Breast epithelium (tissue), 4 donors: ENCODE measurements at places on chromosomes 4 and X. TPM values are rescaled to one million over a fixed set of nuclear protein-coding genes. Genes with fewer than 3 reads are reported as not detected.

- no peaks in the 10 kb centered on the region for H3K36me3 ChIP-seq
- H3K27me3 ChIP-seq, result no peaks in the 10 kb centered on the region
Measured at GRCh38 chr4:5143940-5144339, 92.7 kb downstream of the STK32B start.

DNA sequence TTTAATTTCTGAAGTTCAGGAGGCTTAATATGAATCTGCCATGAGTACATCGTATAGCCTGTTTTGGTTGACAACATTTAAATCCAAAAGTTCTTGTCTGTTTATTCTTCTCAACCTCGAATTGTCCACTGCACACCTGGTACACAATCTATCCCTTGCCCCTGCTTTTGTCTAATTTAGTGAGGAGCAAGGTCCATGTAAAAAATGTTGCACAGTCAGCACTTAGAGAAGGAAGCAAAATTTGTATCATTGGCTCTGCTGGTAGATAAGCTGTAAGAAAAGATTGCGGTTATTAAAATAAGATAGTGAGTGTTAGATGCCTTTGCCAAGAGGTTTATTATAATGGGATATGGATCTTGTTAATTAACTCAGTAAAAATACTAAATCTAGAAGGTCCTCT, 761.5 kb downstream of the RAPGEF2 start:
- no peaks in the 10 kb centered on the region for H3K4me1 ChIP-seq
- H3K27me3 ChIP-seq, result no peaks in the 10 kb centered on the region
- H3K4me3 ChIP-seq, result no peak overlapping the region
- H3K36me3 ChIP-seq, result no peaks in the 10 kb centered on the region
- no peak for DNase-seq
- no peak overlapping the region for H3K27ac ChIP-seq

DNA sequence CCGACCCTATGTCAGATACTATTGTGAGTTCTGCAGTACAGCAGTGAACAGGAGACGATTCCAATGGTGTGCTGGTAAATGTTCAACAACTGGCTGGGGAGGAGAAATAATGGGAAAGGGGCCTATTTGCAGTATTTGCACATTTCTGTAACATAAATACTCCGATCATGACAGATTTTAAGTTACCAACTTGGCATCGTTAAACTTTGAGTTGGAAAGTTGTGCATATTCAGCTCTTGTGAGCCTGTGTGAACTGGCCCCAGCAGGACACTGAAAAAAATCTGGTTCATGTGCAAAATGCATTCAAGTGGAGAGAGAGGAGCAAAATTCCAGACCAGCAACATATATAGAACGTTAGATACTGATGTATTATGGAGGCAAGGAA, 175.0 kb downstream of the MAPK10 start:
- H3K4me3 ChIP-seq, result no peak overlapping the region
- DNase-seq, result no peak
- no peaks in the 10 kb centered on the region for H3K27me3 ChIP-seq
- H3K4me1 ChIP-seq, result no peaks in the 10 kb centered on the region
- H3K36me3 ChIP-seq, result no peaks in the 10 kb centered on the region

GRCh38 chr4:82287720-82288119, 86.1 kb downstream of the HNRNPD start:
- H3K4me1 ChIP-seq, result no peaks in the 10 kb centered on the region
- no peaks in the 10 kb centered on the region for H3K27me3 ChIP-seq
- DNase-seq, result no peak
- no peaks in the 10 kb centered on the region for H3K36me3 ChIP-seq
- no peak overlapping the region for H3K27ac ChIP-seq
- no peak overlapping the region for H3K4me3 ChIP-seq

RLIM gene
- total RNA-seq, result 32.1 TPM

- DNase-seq, result no peak
- no peak overlapping the region for H3K4me3 ChIP-seq
- no peaks in the 10 kb centered on the region for H3K4me1 ChIP-seq
- no peak overlapping the region for H3K27ac ChIP-seq
- H3K36me3 ChIP-seq, result no peaks in the 10 kb centered on the region
Measured at GRCh38 chr4:162457071-162457865, 293.5 kb upstream of the FSTL5 start.

GRCh38 chr4:76694056-76694455, 203.9 kb downstream of the SOWAHB start:
- no peak for DNase-seq
- H3K4me3 ChIP-seq, result no peak overlapping the region
- no peaks in the 10 kb centered on the region for H3K4me1 ChIP-seq
- peak overlapping the region; percentile 50 for H3K27ac ChIP-seq
- no peaks in the 10 kb centered on the region for H3K36me3 ChIP-seq

- no peak for DNase-seq
- H3K4me1 ChIP-seq, result no peaks in the 10 kb centered on the region
- peak within 1 kb of the TSS; percentile 64 for H3K27ac ChIP-seq
- no peaks in the 10 kb centered on the region for H3K36me3 ChIP-seq
- H3K27me3 ChIP-seq, result peaks cover 4% of the 10 kb centered on the region
Measured at GRCh38 chr4:173529477-173530325, at the start of gene HAND2. TSS of gene HAND2 (minus strand) at chr4:173530229. CDS start at chr4:173529289, 940 bp downstream.

DNA sequence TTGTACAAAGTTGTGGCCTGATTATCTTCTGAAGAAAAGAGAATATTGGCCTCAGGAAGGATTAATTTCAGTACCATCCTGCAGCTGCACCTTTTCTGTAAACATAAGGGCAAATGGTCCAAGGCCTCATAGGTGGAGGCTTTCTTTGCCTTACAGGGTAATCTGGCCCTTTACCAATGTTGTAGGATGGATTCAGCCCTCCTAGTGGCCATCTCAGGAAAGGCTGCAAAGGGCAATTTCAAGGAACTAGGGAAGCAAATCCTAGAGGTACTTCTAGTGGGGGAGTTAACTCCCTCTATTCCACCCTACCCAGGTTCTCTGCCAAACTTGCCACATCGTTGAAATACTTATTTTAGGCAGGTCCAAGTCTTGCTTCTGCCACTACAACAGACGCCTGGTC, 57.6 kb downstream of the UGT2B11 start:
- H3K27ac ChIP-seq, result no peak overlapping the region
- no peaks in the 10 kb centered on the region for H3K27me3 ChIP-seq
- DNase-seq, result no peak
- no peak overlapping the region for H3K4me3 ChIP-seq
- no peaks in the 10 kb centered on the region for H3K4me1 ChIP-seq

GRCh38 chr4:184550476-184550875, 76.1 kb upstream of the IRF2 start:
- H3K27ac ChIP-seq, result no peak overlapping the region

ETDA gene
- total RNA-seq, result not detected

SHROOM3 gene
- 145 TPM for total RNA-seq

GRCh38 chrX:145190801-145191389, 56.4 kb upstream of the SPANXN1 start:
- H3K4me3 ChIP-seq, result no peak overlapping the region
- H3K27me3 ChIP-seq, result no peaks in the 10 kb centered on the region
- H3K4me1 ChIP-seq, result no peaks in the 10 kb centered on the region
- no peak overlapping the region for H3K27ac ChIP-seq

DNA sequence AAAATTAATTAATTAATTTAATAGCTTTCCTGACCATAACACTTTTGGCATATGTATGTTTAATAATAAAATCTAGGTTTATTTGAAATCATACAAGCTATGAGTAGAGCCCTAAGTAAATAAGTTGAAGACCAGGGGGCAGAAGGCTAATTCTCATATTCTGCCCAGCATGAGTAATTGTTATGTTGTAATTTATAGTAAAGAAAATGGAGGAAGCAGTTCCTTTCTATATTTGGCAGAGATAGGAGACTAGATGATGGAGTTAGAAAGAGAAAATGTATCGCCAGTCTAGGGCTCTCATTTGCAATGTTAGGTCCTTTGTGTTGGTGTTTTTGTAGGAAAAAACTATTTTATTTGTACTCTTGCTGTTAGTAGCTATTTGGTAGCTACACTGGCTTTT, 89.1 kb downstream of the FNIP2 start:
- H3K4me1 ChIP-seq, result no peaks in the 10 kb centered on the region
- H3K27me3 ChIP-seq, result no peaks in the 10 kb centered on the region
- no peak overlapping the region for H3K27ac ChIP-seq
- no peaks in the 10 kb centered on the region for H3K36me3 ChIP-seq
- no peak for DNase-seq

GRCh38 chr4:182307746-182308145, 64.5 kb downstream of the TENM3 start:
- DNase-seq, result no peak
- no peak overlapping the region for H3K27ac ChIP-seq
- no peaks in the 10 kb centered on the region for H3K27me3 ChIP-seq
- H3K36me3 ChIP-seq, result no peaks in the 10 kb centered on the region
- H3K4me3 ChIP-seq, result no peak overlapping the region

CITED1 gene
- total RNA-seq, result 28.2 TPM

- no peaks in the 10 kb centered on the region for H3K4me1 ChIP-seq
- H3K27me3 ChIP-seq, result no peaks in the 10 kb centered on the region
- no peak overlapping the region for H3K27ac ChIP-seq
- no peaks in the 10 kb centered on the region for H3K36me3 ChIP-seq
- H3K4me3 ChIP-seq, result no peak overlapping the region
Measured at GRCh38 chrX:5250106-5250505, 978.6 kb downstream of the NLGN4X start.

GRCh38 chr4:59247032-59247431, 1953.1 kb upstream of the ADGRL3 start:
- H3K27me3 ChIP-seq, result no peaks in the 10 kb centered on the region
- H3K27ac ChIP-seq, result no peak overlapping the region
- no peaks in the 10 kb centered on the region for H3K4me1 ChIP-seq
- no peak for DNase-seq
- H3K36me3 ChIP-seq, result no peaks in the 10 kb centered on the region

- H3K4me1 ChIP-seq, result no peaks in the 10 kb centered on the region
- no peaks in the 10 kb centered on the region for H3K36me3 ChIP-seq
- no peaks in the 10 kb centered on the region for H3K27me3 ChIP-seq
- no peak overlapping the region for H3K27ac ChIP-seq
- no peak overlapping the region for H3K4me3 ChIP-seq
Measured at GRCh38 chr4:58090539-58090938, 980.4 kb upstream of the IGFBP7 start.

DNA sequence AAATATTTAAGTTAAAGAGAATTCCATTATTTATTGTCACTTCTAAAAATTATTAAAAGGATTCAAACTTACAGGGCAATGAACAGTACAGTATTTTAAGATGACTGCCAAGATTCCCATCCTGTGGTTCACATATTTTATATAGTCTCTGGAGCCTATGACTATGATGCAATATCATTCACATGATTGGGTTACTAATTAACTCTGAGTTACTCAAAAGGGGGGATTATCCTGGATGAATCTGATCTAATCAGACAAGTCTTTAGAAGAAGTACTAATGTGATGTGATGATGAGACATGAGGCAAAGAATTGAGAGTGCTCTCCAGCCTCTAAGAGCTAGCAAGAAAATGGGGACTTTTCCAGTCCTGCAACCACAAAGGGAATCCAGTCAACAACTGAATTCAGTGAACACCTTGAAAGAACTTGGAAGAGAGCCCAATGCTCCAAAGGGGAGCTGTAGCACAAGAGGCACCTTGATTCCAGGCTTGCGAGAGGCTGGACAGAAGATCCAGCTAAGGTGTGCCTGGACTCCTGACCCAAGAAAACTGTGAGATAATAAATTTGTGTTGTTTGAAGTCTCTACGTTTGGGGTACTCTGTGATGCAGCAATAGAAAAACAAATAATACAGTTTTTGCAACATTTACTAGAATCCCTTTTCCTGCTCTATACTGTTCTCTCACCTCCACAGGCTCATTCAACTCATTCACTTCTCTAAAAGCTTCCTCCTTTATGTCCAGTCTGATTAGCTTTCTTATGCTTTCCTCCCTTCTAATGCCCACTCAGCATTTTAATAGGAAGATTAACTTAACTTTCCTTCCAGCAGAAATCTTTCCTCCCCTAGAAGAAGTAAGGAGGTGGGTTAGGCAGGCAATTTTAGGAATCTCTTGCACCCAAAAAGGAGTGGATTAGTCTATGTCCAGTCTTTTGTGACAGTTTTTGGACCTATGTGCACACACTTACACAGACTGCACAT, 133.8 kb upstream of the LCORL start:
- no peaks in the 10 kb centered on the region for H3K36me3 ChIP-seq
- H3K27ac ChIP-seq, result no peak overlapping the region
- no peaks in the 10 kb centered on the region for H3K27me3 ChIP-seq
- DNase-seq, result no peak
- no peaks in the 10 kb centered on the region for H3K4me1 ChIP-seq

MID2 gene
- total RNA-seq, result 28.5 TPM

GRCh38 chrX:16979226-16979625, 32.8 kb downstream of the REPS2 start:
- H3K4me1 ChIP-seq, result no peaks in the 10 kb centered on the region
- no peaks in the 10 kb centered on the region for H3K36me3 ChIP-seq
- no peaks in the 10 kb centered on the region for H3K27me3 ChIP-seq
- H3K4me3 ChIP-seq, result no peak overlapping the region
- H3K27ac ChIP-seq, result no peak overlapping the region

GRCh38 chrX:13646154-13646549, 6.8 kb upstream of the TCEANC start:
- no peak overlapping the region for H3K27ac ChIP-seq
- DNase-seq, result no peak
- H3K4me3 ChIP-seq, result no peak overlapping the region
- no peaks in the 10 kb centered on the region for H3K4me1 ChIP-seq
- H3K27me3 ChIP-seq, result peaks cover 66% of the 10 kb centered on the region

- no peak for DNase-seq
- no peaks in the 10 kb centered on the region for H3K36me3 ChIP-seq
- H3K27me3 ChIP-seq, result no peaks in the 10 kb centered on the region
- peak overlapping the region; percentile 60 for H3K4me3 ChIP-seq
Measured at GRCh38 chr4:47486231-47486673, 1.2 kb downstream of the ATP10D start.

GRCh38 chrX:82224961-82225360, 1023.1 kb downstream of the SH3BGRL start:
- no peaks in the 10 kb centered on the region for H3K27me3 ChIP-seq
- no peaks in the 10 kb centered on the region for H3K36me3 ChIP-seq
- no peak overlapping the region for H3K27ac ChIP-seq
- no peak overlapping the region for H3K4me3 ChIP-seq
- no peaks in the 10 kb centered on the region for H3K4me1 ChIP-seq

SLC2A9 gene
- 6.2 TPM for total RNA-seq
